ENCODE measurements at places on chromosomes 7 and 10.

DNA sequence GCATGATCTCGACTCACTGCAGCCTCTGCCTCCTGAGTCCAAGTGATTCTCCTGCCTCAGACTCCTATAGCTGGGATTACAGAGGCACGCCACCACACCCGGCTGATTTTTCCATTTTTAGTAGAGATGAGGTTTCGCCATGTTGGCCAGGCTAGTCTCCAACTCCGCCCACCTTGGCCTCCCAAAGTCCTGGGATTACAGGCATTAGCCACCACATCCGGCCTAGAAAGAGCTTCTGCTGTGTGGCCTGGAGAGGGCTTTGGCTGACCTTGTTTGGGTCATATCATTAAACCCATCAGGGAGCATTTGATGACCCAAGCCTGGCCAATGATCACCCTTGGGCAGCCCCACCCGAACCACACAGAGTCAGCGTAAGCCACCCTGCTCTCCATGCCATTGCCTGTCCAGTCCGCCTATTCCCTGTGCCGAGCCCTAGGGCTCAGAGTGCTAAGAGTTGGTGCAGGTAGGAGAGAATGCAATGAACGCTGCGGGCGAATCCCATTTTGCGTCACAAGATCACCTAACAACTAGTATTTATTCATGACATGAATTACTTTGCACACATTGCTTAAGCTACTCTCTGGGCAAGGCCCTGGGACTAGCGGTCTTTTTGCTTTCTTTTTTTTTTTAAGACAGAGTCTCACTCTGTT is 22.3 kb upstream of the GDI2 start:
- no peaks in the 10 kb centered on the region for H3K36me3 ChIP-seq
- H3K27me3 ChIP-seq: no peaks in the 10 kb centered on the region
- no peak for DNase-seq
- no peak overlapping the region for H3K4me3 ChIP-seq
- no peak overlapping the region for H3K27ac ChIP-seq

DNA sequence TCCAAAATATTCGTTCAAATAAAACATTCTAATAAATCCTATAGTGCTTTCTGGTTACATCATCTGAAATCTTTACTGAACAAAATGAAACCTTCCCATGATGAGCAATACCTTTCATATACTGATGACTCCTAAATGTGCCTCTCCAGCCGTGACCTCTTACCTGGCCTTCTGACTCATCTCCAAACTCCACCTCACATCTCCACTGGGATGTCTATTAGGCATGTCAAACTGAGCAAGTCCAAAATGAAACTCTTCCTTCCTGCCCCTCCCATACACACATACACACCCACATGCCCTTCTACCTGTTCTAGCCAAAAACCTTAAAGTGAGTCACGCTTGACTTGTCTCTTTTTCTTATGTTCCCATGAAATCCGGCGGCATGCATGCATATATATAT is 22.9 kb downstream of the GSAP start:
- H3K27ac ChIP-seq: no peak overlapping the region
- no peak overlapping the region for H3K4me3 ChIP-seq
- H3K4me1 ChIP-seq: peaks cover 4% of the 10 kb centered on the region
- H3K36me3 ChIP-seq: no peaks in the 10 kb centered on the region

DNA sequence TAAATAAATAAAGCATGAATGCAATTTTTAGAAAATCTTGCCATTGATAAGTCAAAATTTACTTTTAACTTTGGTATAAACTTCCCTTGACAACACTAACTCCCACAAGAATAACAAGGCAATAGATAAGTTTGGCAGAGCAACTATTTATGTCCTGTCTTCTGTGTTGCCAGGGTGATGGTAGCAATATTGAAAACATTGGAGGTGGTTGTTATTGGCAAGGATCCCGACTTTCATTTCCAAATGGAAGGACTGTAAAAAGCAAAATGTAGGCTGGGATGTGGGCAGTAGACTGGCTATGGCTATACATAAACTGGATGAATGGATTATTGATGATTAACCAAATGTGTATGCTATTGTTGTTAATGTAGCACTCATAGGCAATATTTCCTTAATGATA is 134.9 kb upstream of the CACNA2D1 start:
- H3K36me3 ChIP-seq: no peaks in the 10 kb centered on the region
- H3K27me3 ChIP-seq: no peaks in the 10 kb centered on the region
- DNase-seq: peak; percentile 24
- no peak overlapping the region for H3K4me3 ChIP-seq

DNA sequence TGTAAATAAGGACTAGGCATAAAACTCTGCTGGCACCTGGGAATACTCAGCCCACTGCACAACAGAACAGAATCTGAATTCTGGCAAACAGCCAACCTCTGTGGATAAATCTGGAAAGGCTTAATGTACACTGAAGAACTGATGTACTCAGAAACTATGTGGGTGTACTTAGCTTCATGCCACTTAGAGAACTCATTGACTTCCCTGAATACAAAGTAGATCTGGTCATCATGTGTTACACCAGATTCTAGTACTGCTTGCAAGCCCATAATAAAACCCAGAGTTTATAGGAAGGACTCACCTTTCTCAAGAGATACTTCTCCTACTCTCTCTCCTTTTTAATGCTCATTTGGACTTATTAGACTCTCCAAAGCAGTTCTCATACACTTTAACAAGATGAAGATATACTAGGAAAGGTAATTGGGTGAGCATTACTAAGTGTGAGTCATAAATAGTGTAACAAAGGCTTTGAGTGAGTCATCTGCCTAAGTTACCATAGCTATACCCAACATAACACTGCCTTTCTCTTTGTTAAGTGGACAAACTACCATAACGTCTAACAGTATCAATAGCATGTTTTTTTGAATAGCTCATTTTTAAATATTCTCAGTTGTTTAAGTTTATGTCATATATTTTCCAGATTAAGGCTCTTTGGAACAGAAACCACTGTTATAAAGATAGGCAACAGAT is 309.1 kb downstream of the MDFIC start:
- no peaks in the 10 kb centered on the region for H3K36me3 ChIP-seq
- H3K4me3 ChIP-seq: no peak overlapping the region
- DNase-seq: peak; percentile 96
- no peak overlapping the region for H3K27ac ChIP-seq
- H3K4me1 ChIP-seq: no peaks in the 10 kb centered on the region

DNA sequence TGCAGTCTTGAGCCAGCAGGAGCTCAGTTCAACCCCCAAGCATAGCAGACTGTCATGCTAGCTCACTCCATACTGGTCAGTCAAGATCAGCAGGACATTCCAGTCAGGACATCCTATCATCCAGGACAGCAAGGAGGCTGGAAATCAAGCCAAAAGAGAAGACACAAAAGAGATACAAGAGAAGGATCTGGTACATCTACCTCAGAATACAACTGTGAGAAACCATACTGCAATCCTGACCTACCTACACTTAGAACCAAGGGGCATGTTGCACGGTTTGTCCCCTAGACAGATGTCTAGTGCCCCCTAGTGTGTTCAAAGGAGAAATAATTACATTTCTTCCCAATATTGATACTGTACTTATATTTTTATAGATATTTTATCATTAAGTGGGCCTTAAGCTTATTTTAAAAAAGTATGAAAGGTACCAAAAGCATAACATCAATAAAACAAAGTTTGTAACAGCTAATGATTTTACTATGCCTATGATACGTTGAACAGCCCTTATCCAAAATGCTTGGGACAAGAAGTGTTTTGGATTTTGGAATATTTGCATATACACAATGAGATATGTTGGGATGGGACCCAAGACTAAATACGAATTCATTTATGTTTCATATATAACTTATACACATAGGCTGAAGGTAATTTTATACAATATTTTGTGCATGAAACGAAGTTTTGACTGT is 26.7 kb downstream of the ERCC6 start:
- peak; percentile 43 for DNase-seq
- H3K4me3 ChIP-seq: no peak overlapping the region
- no peaks in the 10 kb centered on the region for H3K27me3 ChIP-seq
- no peak overlapping the region for H3K27ac ChIP-seq

GRCh38 chr7:155358948-155359712 is 61.5 kb downstream of the INSIG1 start:
- H3K4me3 ChIP-seq: no peak overlapping the region
- no peaks in the 10 kb centered on the region for H3K4me1 ChIP-seq
- H3K27ac ChIP-seq: no peak overlapping the region
- DNase-seq: no peak

Measured in IMR-90 (cell line).